Osteoblast (primary cell): ENCODE measurements at places on chromosomes 12 and 14. TPM values are rescaled to one million over a fixed set of nuclear protein-coding genes. Genes with fewer than 3 reads are reported as not detected.

Gene MFAP5
- total RNA-seq = 57.9 and 88.4 TPM in 2 replicates

DNA sequence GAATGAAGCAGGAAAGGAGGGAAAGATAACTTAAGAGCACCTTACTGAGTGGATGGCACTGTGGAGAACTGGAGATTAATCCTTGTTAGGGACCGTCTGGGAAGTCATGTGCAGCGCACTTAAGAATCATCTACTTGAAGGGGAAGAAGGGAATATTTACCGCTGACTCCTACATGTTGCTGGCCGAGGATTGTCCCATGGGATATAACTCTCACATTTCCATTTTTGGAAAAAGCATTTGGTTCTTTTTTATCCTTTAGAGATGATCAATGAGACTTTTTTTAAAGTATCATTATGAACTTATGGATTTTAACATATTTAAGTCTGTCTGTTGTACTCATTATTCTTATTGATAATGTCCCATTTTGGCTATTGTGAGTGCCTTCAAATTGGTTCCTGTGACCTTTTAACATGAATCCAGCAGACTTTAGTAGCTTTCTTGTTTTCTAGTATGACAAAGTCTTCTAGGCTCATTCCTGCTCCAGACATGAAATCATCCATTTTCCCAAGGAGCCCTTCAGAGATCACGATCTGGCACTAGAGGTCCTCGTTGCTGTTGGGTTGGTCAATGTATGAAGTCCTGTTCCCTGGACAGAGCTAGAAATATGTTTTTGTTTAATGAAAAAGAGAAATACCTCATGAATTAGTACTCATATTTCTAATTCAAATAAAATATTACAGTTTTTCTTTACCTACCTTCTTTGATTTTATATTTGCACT, 20.2 kb upstream of the FAM234B start:
- no peak for DNase-seq

Gene EPYC
- 1.8 TPM in 2 replicates for total RNA-seq

Gene RNFT2
- 2.4 and 3.3 TPM in 2 replicates for total RNA-seq
